ENCODE measurements at places on chromosomes 2 and 18. TPM values are rescaled to one million over a fixed set of nuclear protein-coding genes. Genes with fewer than 3 reads are reported as not detected.

DNA sequence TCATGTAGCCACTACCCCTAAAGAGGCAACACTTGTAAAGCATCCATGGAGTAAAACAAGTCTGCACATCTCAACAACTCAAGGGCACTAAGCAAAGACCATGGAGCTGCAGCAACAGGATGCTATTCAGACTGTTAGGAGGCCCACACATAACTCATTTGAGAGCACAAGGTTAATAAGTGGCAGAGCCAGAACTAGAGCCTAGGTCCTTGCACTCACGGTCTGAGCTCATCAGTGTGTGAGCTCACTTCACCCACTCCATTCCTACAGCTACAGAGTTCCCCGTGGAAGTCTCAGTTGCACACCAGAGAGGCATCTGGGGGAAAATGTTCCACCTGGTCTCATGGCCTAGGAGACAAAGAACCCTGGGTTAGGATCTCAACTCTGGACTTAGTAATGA is 35.0 kb downstream of the TTC32 start:
- DNase-seq, result no peak

- DNase-seq, result no peak
Observed at GRCh38 chr2:54941248-54941984, 108.8 kb downstream of the RTN4 start.

DNA sequence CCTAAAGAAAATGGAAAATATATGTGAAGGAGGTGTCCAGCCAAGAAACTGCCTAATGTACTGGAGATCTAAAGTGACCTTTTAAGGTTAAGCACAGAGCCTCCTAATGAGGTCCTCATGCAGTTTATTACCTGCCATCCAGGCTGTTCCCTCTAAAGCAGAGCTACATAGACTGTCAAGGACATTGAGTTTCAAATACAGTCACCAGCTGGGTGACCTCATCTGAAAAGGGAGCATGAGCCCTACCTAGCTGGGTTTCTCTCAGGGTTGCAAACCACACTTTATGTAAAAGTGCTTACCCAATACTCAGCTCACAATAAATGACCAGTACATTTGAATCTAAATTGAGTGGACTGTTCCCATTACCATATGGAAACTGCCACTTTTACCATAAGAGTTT is 65.4 kb upstream of the CTNNA2 start:
- no peak for DNase-seq

DNA sequence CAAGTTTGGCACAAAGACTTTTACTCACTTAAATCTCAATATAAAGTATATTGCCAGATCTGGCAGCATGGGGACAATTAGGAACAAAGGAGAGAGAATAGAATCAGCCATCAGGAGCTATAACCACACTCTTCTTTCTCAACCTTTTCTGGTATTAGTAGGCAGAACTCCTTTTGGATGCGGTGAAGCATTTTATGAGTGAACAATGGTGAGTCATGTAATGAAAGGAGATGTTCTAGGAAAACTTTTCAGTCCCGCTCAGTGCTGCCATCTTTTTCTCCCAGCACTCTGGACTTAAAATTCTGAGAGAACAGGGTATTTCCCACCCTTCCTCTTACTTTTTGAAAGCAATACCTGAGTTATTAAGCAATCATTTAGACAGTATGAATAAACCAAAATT is 32.2 kb downstream of the PLEKHA3 start:
- DNase-seq, result no peak

- no peak for DNase-seq
Observed at GRCh38 chr18:46110406-46110805, 6.2 kb downstream of the HAUS1 start.

TGFA gene
- total RNA-seq, result 1.3 TPM

DNA sequence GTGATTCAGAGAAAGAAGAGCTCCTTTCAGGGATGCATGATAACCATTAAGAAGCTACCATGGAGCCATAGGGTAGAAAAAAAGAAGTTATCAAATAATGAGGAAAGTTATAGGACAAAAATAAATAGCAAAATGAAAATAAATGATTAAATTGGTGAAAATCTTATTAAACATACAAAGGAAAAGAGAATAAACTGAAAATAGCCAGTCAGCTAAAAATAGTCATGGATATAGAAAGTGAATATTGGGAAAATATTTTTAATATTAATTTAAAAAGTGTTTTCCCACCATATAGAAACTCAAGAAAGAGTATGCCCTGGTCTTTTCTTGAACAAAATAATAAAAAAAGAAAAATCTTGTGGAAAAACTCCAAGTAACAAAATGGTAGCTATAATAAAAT is 209.2 kb upstream of the CDH19 start:
- no peak for DNase-seq

GRCh38 chr2:126653109-126653508 is 2.8 kb upstream of the GYPC start:
- no peak for DNase-seq

DNA sequence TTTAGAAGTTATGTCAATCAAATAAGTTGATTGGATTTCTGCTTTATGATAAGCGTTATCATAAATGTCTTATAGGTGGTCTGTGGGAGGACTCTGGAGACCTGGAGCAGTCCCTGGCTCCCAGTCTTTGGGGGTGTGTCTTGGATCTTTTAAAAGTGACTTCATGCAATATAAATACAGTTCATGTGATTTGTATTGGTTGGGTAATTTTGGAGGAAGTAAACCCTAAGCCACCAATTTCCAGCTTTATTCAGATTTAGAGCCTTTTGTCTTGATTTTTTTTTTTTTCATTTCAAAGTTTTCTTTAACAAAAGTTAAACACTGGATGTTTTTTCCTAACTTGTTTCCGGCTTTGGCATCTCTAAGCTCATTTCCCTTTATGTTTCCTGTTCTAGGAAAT is 68.8 kb downstream of the MAP4K4 start:
- DNase-seq, result no peak

- DNase-seq, result no peak
Observed at GRCh38 chr2:203918839-203919238, 17.7 kb upstream of the ICOS start.

DNA sequence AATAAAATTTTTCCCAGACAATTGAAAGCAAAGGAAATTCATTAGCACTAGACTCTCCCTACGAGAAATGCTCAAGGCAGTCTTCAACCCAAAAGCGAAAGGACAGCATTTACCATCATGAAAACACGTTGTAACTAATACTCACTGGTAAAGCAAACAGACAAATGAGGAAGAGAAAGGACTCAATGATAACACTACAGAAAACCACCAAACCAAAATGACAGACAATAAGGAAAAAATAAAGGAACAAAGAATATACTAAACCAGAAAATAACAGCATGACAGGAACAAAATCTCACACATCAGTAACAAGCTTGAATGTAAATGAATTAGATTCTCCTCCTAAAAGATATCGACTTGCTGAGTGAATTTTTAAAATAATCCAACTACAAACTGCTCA is 190.7 kb downstream of the NOL4 start:
- DNase-seq, result no peak

IL1RL2 gene
- total RNA-seq, result not detected

Measured in H7 (cell line).